Femur (tissue), 1 donor: ENCODE measurements at places on chromosomes 13 and 19.
A peak's percentile ranks its signal among the peaks of the same experiment; 100 is the strongest.

DNA sequence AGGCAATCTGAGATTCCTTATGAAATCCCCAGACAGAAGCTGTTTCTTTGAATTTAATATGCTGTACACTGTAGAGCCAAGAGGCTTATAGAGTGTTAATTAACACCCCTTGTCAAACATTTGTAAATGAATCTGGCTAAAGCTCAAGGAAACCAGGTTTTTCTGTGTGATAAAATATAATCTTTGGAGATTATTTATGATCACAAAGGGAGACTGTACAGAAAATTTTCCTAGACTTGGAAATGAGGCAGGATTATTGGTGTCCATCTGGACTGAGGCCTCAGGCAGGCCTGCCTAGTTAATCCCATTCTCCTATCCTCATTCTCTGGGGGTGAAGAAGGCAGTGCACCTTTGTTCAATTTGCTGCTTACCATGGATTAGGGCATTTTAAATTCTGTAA lies 17.8 kb downstream of the KL start:
- DNase-seq: no peak

DNA sequence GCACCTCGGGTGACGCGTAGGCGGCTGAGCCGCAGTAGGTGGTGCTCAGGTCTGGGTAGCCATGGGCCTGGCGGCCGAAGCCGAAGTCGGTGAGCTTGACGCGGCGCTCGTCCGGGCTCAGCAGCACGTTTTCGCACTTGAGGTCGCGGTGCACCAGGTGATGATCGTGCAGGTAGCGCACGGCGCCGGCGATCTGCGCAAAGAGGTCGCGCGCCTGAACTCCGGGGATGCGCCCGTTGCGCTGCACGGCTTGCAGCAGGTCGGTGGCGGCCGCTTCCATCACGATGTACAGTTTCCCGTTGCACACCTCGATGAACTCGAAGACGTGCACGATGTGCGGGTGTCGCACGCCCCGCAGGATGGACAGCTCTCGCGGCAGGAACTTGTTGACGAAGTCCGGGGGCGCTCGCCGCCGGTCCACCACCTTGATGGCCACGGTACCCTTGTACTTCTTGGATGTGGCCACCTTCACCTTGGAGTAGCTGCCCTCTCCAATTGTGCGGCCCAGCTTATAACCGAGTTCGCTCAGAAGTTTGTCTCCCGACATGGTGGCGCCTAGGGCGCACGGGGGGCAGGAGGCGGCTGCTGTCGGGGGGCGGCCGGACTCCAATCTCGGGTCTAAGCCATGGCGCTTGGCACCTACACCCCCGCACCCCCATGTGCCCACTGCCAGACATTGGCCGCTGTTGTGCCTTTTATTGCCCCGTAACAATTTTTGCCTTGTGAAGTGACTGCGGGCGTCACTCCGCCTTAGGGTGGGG lies at the start of gene TSSK6:
TSS of gene TSSK6 (minus strand) at position 668 of the 761 bp plus-strand sequence. CDS start at position 547, 121 bp downstream.
- no peak for DNase-seq

GRCh38 chr19:47742634-47743033 lies 2.7 kb upstream of the NOP53 start:
- DNase-seq: peak; percentile 66

DNA sequence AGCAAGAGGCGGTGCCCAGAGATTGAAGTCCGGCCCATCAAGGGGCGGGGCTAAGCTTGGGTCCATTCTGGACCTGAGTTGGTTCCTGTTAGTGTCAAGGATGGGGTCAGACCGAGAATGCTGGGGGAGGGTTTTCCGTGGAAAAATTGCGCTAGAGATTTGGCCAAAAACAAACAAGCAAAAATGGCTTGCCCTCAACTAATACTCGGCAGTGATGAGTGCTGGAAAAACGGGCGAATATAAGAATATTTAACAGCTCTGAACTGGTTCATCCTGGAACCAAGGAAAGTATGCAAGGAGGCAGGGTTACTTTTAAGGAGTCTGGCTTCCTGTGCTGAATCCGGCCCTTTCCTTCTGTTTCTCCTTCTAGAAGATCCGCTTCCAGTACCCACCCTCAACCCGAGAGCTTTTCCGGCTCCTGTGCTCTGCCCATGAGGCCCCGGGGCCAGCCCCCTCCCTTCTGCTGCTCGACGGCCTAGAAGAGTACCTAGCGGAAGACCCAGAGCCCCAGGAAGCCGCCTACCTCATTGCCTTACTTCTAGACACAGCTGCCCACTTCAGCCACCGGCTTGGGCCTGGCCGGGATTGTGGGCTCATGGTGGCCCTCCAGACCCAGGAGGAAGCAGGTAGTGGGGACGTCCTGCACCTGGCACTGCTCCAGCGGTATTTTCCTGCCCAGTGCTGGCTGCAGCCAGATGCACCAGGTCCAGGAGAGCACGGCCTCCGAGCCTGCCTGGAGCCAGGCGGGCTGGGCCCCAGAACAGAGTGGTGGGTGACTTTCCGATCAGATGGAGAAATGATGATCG lies 880 bp downstream of the SWSAP1 start:
- DNase-seq: peak; percentile 70

- no peak for DNase-seq
These were observed 2018.0 kb upstream of the PCDH20 start for GRCh38 chr13:63433546-63434150.

GRCh38 chr19:14078411-14078810 lies 5.8 kb downstream of the MISP3 start:
- DNase-seq: no peak

DNA sequence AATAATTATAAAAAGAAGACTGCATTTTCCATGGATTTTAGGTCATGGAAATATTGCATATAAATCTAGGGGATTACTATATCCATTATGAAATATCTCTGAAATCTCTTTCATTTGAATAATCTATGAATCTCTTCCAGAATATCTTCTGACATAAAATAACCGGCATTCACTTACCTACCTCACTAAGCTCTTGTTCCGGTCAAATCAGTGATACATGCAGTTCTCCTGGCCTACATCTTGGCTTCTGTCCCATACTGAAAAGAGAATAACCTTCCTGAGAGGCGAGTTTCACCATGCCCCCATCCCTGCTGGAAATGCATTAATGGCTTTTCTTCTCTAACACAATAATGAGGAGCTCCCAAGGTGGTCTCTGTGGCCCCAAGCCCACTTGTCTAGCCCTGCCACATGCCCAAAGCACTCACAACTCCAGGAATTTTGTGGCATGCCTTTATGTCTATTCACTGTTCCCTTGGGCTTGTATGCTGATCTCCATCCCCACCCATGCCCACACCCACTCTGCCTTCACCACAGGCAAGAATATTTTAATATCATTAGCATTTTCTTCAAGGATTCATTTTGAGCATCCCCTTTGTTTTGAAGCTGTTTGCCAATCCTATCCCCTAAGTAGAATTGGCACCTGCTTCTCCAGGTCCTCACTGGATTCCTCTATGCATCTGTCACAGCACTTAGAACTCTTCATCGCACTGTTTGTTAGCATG lies 401.6 kb downstream of the COG6 start:
- DNase-seq: no peak
